Lower lobe of right lung (tissue), 2 donors: ENCODE measurements at places on chromosomes 7 and 10.

GRCh38 chr7:4682621-4683042, 537 bp downstream of the FOXK1 start:
- DNase-seq: peak; percentile 82

DNA sequence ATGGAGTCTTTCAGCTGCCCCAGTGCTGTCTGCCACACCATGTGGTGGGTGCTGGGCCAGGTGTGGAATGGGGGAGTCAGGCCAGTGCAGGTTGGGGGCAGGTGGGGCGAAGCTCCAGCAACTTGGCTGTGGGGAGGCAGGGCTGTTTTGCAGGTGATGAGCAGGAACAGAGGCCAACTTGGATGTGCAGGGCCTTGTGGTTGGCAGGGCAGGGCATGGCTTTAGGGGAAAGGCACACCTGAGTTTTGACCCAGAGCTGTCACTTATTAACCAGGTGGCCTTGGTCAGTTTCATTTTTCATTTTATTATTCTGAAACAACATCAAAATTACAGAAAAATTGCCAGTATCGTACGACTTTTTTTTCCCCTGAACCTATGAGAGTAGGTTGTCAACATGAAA, 1.1 kb upstream of the SFTPA2 start:
- no peak for DNase-seq

DNA sequence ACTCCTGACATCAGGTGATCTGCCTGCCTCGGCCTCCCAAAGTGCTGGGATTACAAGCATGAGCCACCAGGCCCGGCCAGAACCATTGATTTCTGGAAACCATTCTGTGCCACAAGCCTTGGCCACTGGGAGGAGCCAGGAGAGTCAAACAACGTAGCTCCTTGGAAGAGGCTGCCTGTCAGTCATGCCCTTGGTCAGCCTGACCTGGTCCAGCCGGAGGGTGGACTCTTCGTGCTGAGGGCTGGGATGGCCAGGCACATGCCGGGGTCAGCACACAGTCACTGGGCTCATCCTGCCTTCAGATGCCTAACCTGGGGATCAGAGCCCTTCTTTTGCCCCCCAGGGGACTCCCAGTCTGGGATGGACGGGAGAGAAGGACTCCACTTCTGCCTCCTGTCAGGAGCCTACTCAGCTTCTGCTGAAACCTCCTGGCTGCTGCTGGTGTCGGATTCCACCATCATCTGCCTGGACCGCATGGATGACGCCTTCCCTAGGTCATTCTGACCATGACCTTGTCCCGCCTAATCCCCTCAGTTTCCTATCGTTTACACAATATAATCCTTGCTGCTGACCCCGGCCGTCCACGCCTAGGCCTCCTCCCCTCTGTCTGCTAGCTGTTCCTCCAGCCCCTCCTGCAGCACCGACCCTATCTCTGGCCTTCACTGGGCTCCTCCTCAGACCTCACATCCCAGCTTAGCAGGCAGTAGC, 30.4 kb downstream of the TMEM270 start:
- no peak for DNase-seq

GRCh38 chr10:130339091-130339490, 202.9 kb downstream of the GLRX3 start:
- DNase-seq: no peak

GRCh38 chr10:13893926-13894325, 307.2 kb downstream of the PRPF18 start:
- DNase-seq: no peak

- no peak for DNase-seq
Measured at GRCh38 chr7:27520815-27521790, 141.6 kb downstream of the HIBADH start.

DNA sequence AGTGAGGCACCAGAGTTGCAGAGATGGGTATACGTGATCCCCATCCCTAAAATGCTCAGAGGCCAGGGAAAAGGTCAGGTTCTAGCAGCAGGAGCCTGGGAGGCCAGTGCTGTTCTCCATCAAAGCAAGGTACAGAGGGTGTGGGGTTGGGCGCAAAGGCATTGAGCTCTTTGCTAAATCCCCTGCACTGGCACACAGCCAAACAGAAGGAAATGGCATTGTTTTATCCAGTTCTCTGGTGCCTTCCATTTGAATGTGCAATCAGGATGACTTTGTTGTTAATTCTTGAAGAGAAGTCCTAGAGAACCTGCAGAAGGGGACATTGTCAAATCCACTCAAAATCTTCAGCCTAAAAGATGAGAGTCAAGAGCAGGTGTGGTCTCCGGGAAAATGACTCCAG, 111.3 kb upstream of the CHST15 start:
- DNase-seq: no peak

GRCh38 chr7:86955895-86956503, 103.5 kb downstream of the ELAPOR2 start:
- DNase-seq: no peak

DNA sequence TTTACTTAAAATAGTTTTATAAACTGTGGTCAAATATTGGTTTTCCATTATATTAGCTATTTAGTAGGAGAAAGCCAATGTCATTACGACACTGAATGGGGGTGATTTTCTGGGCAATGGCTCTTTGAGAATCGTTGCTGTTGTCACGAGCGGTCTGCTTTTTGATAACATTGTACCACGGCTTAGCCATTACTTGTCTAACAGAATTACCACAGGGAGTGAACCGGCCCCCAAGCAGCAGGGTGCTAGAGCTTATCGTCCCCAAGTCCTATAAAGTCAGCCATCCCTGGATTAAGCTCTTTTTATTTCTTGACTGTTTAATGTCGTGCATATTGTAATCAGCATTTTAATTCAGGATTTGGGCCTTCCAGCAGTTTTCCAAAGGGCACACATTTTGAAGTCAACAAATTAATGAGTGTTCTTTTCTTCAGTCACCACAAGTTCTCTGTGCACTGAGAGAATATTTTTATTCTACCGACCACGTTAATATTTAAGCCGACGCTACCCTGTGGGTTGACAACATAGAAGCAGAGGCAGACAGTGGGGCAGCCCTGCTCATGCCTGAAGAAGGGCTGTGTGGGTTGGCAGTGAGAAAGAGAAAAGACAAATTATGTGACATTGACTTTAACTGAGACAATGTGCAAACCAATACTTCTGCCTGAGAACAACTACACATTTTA, 125.8 kb downstream of the ICA1 start:
- DNase-seq: no peak

- DNase-seq: no peak
Measured at GRCh38 chr7:84425702-84426259, 231.2 kb upstream of the SEMA3A start.

DNA sequence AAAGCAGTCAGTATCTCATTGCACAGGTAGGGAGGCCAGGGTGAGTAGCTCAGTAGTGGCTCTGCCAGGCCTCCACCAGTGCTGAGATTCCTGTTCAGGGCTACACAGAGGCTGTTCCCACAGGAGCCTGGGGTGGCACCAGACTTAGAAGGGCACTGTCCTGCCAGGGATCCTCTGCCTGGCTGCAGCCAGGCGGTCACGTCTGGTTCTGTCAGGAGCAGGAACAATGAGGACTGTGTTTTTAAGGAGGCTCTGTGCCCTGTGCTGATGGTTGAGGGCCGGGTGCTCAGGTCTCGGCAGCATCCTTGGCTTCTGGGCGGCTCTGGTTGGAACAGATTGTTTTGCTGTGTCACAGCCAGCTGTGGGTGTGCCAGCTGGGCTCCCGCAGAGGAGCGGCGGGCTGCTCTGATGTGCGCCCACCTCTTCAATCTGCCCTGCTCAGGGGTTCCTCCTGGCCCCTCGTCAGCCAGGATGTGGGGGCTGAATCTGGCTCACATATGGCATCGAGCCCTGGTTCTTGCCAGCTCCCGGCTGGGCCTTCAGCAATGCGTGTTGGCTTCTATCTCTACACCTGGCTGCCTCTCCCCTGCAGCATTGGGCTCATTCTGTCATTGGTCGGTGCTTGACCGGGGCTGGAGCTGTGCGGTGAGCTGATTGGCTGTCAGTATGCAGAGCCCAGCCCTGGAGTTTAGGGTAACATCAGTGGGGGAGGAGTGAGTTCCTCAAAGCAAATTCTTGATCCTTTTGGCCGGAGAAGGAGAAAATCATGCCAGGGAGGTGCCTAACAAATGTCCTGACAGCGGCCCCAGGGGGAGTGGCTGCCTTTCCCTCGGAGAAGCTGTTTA, 41.2 kb downstream of the TACR2 start:
- no peak for DNase-seq

DNA sequence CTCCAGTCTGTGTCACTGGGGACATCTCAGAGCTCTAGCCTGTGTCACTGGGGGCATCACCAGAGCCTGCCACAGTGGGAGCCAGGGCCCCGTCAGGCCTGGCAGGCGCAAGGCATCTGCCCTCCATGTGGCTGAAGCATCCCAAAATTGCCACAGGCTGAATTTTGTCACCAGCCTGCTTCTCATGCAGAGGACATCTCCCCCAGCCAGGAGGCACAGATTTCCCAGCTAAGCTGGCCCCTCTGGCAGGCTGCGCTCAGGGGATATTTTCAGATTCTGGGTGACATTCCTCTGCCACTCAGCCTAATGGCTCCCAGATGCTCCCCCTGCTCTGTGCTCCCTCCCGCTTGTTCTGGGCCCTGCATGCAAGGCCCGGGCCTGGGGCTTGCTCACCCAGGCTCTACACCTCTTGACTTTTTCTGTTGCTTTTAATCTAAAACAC, 64.6 kb downstream of the COL13A1 start:
- DNase-seq: no peak

GRCh38 chr10:32033171-32033570, 23.1 kb downstream of the KIF5B start:
- DNase-seq: no peak

DNA sequence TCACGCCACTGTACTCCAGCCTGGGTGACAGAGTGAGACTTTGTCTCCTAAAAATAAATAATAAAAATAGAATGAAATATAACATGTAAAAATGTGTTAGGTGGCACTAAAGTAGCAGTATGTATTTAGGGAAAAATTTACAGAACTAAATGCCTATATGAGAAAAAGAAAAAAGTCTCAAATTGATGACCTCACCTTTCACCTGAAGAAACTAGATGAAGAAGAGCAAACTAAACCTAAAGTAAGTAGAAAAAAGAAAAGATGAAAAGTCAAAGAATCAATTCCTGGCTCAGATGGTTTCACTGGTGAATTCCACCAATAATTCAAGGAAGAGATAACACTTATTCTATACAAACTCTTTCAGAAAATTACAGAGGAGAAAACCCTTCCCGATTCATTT, 106.5 kb upstream of the NANOS1 start:
- no peak for DNase-seq

GRCh38 chr7:150824379-150825177, 24.0 kb downstream of the TMEM176A start:
- DNase-seq: no peak

- no peak for DNase-seq
Measured at GRCh38 chr10:103843854-103844570, 11.4 kb downstream of the SH3PXD2A start.

DNA sequence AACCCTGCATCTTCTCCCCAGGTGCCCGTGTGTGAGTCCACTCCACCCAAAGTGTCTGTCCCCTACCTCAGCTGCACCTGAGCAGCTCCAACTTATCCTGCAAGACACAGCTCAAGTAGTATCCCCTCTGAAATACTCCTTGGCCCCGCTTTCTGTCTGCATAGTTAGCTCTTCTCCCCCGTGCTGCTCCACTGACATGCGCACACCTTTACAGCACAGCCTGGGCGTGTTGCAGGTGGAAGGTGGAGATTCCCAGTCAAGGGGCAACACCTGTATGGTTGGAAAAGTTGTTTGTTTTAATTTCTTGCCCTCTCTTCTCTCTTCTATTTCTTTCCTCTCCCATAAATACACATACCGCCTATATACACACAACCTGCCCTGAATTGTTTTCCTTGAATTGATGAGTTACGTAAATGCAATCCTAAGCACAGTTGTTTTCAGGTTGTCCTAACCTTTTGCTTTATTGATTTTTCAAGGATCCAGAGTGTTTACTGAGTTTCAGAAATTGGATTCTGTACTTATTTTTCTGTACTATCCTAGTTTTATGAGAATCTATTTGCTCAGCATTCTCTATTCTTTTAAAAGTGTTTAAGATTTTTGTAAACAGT, 14.9 kb downstream of the MET start:
- DNase-seq: no peak

GRCh38 chr10:69359148-69359547, 57.6 kb downstream of the TACR2 start:
- DNase-seq: no peak

- peak; percentile 51 for DNase-seq
Measured at GRCh38 chr7:143385891-143386781, 5.0 kb downstream of the ZYX start.

DNA sequence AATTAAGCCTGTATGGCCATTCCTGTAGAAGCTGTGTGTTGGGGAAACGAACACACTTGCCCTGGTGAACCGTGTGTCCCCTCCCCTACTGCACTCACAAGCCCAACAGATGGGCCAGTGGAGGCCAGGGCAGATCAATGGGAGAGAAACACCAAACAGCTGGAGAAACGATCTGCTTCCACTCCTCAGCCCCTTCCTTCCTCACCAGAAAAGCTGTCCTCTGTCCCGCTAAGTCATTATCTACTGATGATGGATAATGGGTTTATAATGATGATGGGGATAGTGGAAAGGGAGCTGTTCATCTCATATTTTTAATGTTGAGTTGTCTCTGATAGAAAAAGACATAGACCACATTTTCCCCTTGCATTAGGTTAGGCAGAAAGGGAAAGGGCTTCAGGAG, 99.7 kb downstream of the ELMO1 start:
- no peak for DNase-seq

- DNase-seq: no peak
Measured at GRCh38 chr10:24744946-24745345, 21.3 kb upstream of the ARHGAP21 start.

- no peak for DNase-seq
Measured at GRCh38 chr7:84912993-84913635, 273.7 kb downstream of the SEMA3D start.

DNA sequence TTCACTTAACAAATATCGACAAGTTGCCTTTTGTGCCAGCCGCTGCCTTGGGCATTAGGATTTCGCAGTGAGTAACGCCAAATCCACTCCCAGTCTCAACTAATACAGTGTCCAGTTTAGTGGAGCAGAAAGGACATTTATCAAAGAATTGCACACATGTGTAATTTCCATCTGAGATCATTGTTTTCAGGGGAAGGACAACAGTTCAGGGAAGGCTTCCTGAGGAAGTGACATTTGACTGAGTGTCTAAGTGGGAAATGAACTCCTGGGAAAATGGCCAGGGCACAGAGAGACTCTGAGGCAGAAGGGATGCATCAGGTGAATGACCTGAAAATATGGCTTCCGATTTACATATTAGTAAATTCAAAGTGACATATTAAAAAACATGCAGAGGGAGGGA, 89.4 kb downstream of the ITGA8 start:
- no peak for DNase-seq

GRCh38 chr7:95863-96260, 96.5 kb upstream of the FAM20C start:
- no peak for DNase-seq

GRCh38 chr10:63268149-63268797, 135.1 kb downstream of the NRBF2 start:
- no peak for DNase-seq

GRCh38 chr7:155338632-155339320, 41.1 kb downstream of the INSIG1 start:
- no peak for DNase-seq

- DNase-seq: no peak
Measured at GRCh38 chr10:61023053-61023452, 79.1 kb upstream of the RHOBTB1 start.

- no peak for DNase-seq
Measured at GRCh38 chr10:43350156-43350555, 21.3 kb upstream of the FXYD4 start.
